GM12865 (cell line): ENCODE measurements at places on chromosomes 2 and 18.

- DNase-seq, result no peak
Observed at GRCh38 chr2:239151201-239152131, 249.4 kb downstream of the HDAC4 start.

DNA sequence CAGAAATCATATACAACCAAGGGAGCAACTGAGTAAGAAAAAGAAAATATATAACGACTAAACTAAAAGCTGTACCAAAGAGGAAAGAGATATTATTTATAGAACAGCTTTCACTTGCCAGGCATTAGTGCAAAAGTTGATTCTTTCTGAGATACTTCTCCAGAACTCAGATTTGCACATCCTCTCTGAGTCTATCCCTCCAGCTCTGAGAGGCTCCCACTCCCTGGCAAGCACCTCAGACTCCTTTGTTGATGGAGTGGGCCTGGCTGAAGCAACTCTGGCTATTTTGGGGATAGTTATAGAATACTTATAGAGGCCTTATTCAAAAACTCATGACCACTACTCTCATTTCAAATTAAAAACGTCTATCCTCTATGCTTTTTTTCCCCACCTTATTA is 501.6 kb upstream of the TNP1 start:
- DNase-seq, result no peak

DNA sequence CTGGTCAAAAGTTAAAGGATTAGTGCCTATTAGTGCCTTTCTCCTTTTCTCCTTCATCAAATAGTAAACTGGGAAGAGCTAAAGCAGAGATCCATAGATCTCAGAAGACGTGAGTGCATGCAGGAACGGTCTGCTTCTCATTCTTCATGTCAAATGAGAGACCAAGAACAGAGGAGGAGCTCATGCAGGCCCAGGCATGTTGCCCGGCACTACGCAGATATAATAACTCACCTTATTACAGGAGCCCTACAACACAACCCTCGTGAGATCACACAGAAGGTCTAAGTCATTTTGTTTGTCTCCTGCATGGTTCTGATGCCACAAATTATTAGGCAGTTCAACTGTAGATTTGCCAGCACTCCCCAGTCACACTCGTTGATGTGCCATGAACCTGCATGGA is 71.8 kb downstream of the CMPK2 start:
- DNase-seq, result no peak

DNA sequence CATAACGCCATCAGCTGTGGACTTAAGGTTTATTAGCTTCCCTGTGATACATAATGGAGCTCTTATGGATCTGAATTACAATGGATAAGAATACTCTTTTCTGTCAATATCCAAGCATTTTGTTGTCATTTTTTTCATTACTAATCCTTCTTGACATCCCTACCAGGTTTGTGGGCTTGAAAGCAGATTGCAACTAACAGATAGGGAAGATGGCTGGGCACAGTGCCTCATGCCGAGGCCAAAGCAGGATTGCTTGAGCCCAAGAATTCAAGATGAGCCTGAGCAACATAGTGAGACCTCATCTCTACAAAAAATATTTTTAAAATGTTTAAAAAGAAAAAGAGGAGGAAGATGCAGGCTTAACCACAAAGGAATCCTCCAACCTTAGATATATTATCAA is 42.4 kb downstream of the ASXL2 start:
- DNase-seq, result no peak

DNA sequence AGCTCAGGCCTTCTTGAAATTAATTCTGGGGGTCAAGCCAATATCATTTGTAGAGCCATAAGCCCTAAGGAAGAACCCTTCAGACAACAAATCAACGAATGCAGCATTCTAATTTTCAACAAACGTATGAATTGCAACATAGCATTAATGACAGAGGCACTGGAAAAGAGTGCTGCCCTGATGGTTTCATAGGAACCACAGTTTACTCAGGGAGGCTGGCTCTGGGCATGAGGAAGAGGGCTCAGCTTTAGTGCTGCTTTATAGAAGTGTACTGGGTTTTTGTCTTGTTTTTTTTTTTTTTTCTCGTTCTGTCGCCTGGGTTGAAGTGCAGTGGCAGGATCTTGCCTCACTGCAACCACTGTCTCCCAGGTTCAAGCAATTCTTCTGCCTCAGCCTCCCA is 36.1 kb upstream of the CAB39 start:
- no peak for DNase-seq

- DNase-seq, result no peak
Observed at GRCh38 chr2:47869859-47870595, 36.3 kb downstream of the FBXO11 start.

DNA sequence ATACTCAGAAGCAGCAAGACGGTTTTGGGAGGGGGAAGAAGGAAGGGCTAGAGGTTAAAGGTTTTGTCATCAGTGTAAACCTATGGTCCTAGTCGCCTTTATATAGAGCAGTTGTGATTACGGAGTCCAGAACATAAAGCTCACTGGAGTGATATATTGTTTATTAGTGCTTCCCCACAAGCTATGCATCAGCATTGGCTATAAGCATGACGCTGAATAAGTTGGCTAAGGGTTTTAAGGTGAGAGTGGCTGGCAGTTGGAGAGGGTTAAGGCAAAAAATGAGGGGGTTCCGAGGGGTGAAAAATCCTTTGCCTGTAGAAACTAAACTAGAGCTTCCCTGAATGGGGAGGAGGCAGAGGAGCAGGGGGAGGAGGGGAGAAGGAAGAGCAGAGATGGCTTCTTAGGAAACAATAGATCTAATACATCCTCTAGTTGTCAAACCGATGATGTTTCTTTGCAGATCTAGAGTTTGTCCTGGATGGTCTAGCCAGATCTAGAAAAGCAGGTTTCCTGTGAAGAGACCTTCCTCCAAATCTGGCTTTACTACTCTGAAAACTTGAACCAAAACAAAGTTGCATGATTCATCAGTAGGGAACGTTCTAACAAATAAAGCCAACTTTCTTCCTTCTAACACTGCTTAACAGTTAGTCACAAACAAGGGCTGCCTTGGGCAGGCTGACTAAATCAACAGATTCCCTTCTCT is 2.5 kb downstream of the KLF7 start:
- no peak for DNase-seq

- DNase-seq, result no peak
Observed at GRCh38 chr18:3648200-3648599, 198.2 kb downstream of the TGIF1 start.

DNA sequence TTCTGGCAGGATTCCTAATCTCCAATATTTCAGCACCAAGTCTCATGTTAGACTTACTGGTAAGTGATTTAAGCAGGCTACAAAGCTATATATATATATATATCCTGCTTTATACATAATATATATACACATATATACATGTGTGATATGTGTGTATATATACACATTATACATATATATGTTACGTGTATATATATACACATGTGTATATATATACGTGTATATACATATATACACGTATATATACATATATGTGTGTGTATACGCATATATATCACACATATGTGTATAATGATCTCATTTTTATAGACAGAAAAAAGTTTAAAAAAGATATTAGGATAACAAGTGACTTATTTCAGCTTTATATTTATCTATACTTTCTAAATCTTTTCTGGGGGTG is 41.6 kb downstream of the MEMO1 start:
- no peak for DNase-seq

DNA sequence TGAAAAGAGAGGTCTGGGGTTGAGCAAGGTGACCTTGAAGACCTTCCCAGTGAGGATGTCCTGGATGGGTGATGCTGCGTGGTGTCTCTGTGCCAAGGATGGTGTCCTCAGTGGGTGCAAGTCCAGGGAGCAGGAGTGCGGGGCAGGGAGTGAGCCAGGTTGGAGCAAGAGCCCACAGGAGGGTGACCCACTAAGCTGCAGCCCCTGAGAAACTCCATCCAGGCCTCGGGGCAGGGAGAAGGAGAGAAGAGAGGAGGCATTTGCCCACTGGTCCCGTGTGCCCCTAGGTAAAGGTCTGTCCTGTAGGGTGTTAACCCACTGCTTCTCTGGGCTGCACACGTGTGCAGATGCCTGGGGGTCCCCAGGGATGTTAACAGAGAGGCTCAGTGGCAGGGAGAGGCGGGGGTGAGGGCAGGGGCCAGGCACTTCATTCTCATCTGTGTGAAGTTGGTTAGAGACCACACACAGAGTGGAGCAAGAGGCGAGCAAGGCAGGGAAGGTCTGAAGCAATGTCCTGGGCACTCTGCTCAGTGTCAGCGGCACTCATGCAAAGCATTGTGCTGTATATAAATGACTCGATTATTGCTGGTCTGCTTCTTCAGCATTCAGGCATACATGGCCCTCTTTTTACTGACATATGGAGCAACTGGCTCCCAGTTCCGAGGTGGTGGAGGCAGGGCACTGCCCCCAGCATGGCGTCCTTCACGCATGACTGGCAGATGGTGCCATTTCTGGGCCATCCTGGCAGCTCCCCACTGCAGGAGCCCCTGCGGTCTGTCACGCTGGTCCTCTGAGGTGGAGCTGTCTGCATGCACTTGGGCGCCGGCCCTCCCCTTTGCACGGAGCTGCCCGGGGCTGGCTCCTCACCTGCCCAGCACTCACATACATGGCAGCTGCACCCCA is 117.2 kb upstream of the HS6ST1 start:
- DNase-seq, result no peak

GRCh38 chr2:22904126-22904684 is 480.8 kb upstream of the KLHL29 start:
- DNase-seq, result peak; percentile 27

DNA sequence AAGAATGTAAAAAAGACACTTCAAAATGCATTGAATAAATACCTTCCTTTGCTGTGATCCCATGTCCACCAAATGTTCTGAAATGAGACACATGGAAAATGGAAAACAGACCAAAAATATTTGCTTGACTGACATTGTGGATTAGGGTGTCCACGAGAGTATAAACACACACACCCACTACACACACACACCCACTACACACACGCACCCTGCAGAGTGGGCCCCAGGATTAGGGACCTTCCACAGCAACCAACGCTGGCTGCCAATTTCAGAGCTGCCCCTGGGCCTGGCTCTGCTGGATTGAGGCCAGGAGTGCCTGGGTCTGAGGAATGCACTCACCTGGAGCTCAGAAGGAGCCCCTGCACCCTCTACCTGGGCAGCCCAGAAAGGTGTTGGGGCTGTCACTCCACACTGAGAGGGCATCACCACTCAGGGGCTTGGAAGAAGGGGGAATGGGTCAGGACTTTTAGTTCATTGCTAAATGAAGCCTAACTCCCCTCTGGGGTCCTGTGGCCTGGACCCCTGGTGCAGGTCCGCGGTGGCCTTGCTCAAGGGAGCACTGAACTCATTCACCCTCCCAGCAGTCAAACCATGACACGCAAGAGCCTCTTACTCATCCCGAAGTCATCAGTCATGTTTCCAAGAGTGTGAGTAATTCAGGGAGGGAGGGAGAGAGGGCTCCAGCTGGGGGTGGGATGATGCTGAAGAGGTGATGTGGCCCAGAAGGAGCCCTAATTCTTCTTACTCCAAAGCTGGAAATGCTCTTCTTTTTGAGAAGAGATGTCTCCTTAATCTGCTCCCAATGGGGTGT is 50.2 kb upstream of the PLB1 start:
- DNase-seq, result no peak

GRCh38 chr2:52934323-52934898 is 833.2 kb upstream of the CHAC2 start:
- DNase-seq, result peak; percentile 27

GRCh38 chr2:237739101-237739500 is 59.5 kb upstream of the RBM44 start:
- DNase-seq, result no peak

- DNase-seq, result no peak
Observed at GRCh38 chr2:75621228-75621627, 25.4 kb upstream of the MRPL19 start.

DNA sequence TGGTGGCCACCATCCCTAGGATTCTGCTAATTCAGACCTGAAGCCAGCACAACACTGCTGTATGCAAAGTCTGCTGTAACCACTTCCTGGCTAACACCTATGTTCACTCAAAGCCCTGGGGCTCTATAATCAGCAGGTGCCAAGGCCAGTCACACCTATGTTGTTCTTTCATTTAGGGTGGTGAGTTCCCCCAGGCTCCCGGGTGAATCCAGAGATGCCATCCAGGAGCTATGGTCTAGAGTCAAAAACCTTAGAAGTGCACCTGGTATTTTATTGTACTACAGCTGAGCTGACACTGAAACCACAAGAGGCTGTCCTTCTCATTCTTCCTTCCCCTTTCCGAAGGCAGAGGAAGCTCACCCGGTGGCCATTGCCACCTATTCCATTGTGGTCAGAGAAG is 46.2 kb upstream of the CCDC141 start:
- DNase-seq, result peak; percentile 79

GRCh38 chr2:170680172-170680941 is 34.8 kb upstream of the SP5 start:
- peak; percentile 59 for DNase-seq

GRCh38 chr2:27177441-27178351 is 28.9 kb downstream of the TCF23 start:
- no peak for DNase-seq

- DNase-seq, result no peak
Observed at GRCh38 chr2:158948964-158949699, 19.3 kb upstream of the TANC1 start.

GRCh38 chr2:41194230-41194629 is 742.3 kb upstream of the SLC8A1 start:
- DNase-seq, result no peak

DNA sequence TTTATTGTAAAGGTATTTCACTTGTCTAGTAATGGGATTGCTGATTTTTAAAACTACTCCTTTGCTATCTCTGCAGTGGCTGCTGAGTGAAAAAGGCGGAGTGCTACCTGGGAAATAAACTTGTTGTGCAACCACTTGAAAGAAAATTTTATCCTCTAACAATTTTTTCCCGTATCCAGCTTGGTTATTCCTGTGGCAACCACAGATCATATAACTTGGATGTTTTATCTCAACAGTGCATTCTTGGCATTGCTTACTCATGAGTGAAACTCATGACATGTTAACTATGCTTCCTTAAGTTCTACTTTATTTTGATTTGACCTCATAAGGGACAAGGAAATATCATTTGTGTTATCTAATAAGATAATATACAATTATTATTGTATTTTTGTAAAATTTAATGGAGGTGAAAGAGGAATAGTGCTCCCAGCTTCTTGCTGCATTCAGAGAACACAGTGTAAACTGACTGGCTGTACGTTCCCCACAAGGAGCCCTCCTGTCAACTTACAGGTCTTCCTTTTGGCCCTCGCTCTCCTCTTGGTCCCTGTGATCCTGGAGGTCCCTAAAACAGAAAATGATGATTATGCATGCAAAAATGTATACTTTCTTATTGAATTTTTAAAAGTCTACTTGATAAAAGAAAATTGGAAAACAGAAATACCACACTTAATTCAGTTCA is 82.7 kb downstream of the COL5A2 start:
- no peak for DNase-seq

DNA sequence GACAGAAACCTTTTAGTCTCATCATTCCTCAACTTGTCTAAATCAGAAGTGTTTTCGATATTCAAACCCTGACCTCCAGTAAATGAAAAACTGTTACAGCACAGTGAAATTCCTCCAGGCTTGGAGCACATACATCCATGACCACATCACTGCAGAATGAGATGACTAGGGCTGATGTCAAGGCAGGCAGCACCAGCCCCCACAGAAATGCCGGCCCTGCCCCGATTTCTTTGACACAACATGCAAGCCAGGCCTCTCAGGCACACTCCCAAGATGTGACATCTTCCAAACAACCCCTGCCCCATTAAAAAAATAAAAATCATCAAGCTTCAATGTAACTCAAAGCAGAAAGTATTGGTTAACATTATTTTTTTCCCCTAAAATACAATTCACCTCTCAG is 103.3 kb downstream of the CTAGE1 start:
- no peak for DNase-seq

- DNase-seq, result no peak
Observed at GRCh38 chr2:7013471-7014160, 96.4 kb downstream of the RNF144A start.
